ENCODE measurements at places on chromosomes 5 and 9. TPM values are rescaled to one million over a fixed set of nuclear protein-coding genes. Genes with fewer than 3 reads are reported as not detected.

Gene SPINK4
- not detected for total RNA-seq

Gene TTC23L
- total RNA-seq: 1.2 TPM

Gene GRM6
- total RNA-seq: not detected

Gene FAXDC2
- total RNA-seq: 3.6 TPM

Data from astrocyte (in vitro differentiated cells and primary cell).